Activated CD8-positive, alpha-beta memory T cell treated with anti-CD3 and anti-CD28 coated beads, Interleukin-2, amount 10 ng/mL, durations not matched to agents 7 days and 5 days (primary cell): ENCODE measurements at places on chromosomes 12 and 14.

DNA sequence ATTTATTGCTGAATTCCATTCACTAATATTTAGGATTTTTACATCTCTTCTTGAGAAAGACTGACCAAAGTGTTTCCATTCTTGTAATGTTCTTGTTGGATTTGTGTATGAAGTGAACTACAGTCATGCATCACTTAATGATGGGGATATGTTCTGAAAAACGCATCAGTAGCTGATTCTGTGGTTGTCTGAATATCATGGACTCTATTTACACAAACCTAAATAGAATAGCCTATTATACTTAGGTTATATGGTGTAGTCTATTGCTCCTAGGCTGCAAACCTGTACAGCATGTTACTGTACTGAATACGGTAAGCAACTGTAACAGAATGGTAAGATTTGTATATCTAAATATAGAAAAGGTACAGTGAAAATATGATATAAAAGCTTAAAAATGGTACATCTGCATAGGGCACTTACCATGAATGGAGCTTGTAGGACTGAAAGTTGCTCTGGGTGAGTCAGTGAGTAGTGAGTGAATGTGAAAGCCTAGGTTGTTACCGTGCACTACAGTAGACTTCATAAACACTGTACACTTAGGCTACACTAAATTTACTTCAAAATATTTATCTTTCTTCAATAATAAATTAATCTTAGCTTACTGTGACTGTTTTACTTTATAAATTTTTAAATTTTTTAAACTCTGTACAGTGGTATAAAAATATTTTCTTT, 27.6 kb upstream of the P2RX4 start:
- no peak for DNase-seq

- no peak for DNase-seq
These were observed 71.5 kb downstream of the VWF start for GRCh38 chr12:6052940-6053329.

DNA sequence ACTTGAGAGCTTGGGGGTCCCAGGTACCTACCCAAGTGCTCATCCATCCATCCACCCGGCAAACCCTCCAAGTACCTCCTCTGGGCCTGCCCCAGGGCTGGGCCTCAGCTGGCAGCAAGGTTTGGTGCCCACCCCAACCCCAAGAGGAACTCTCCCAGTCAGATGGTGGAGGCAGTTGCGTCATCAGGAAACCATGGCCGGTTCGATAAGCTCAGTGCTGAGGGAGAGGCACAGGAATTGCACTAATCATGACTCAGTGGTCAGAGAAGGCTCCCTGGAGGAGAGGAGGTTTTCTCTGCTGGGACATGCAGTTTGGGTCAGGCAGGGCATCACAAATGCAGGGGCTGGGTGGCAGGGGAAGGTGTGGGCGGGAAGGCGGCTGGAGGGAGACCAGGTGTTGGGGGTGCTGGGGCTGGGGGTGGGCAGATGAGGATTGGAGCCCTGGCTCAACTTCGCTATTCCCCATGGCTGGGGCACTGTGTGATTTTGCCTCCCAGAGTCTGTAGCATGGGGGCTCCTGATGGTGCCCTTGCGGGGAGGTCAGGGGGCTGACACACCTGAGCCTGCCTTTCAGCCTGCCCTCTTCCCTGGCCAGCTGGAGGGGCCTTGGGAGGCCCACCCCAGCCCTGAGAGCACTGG, 32.2 kb downstream of the SH2B3 start:
- no peak for DNase-seq

DNA sequence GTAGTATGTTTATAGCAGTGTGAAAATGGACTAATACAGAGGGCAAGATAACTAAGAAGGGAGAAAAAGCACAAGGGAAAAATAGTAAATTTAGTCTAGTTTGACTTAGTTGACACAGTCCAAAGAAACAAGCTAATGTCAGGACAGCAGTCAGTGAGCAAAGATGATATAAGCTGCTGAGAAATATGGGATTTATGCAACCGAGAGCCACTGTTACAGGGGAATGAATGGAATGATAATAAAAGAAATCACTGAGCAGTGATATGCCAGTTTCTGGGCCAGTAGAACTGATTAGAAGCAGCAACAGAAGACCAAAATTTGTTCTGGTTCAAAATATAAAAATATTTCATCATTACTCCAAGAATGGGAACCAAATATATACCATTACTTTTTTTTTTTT, 60.1 kb downstream of the R3HDM2 start:
- no peak for DNase-seq
